ENCODE measurements at places on chromosomes 2 and 18. TPM values are rescaled to one million over a fixed set of nuclear protein-coding genes. Genes with fewer than 3 reads are reported as not detected.

- DNase-seq: no peak
Measured at GRCh38 chr2:70767699-70768589, at the start of gene ADD2. TSS of gene ADD2 (minus strand) at chr2:70768200. CDS start at chr2:70706408, 61,792 bp downstream.

- DNase-seq: no peak
Measured at GRCh38 chr2:161033059-161033660, 127.1 kb upstream of the TANK start.

GRCh38 chr2:17058772-17059402, 393.3 kb upstream of the CYRIA start:
- DNase-seq: no peak

The PASK gene
- total RNA-seq: 1.4 TPM

DNA sequence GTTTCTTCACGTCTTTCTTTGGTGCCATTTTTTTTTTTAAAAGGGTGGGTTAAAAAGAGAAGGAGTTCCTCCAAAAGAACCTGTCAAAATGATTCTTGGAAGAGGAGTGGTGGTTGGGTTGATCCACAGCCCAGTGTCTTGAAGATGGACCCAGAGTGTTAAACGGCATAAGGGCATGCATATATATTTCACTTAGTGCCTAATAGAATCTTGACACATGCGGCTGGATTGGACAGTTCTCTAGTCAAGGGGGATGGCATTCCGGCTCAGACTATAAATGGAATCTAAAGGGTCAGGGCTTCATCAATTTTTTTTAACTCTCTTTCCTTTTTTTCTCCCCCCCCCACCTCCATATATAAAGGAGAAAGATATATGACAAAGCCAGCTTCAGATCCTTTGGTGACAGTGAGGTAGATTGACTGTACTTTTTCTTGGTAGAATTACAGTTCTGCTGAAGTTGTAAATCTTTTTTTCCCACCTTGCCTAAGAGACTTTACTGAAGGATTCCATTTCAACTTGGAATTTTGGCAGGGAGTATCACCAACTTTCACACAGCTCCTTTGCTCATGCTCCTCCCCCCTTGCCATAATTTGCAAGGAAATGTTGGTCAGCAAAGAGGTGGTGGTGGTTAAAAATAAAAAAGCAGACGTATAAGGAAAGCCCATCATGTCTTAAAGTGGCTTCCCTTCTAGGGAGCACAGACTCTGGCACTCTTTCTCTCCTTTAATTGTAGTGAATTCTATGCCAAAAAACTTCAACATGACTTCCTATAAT, at the start of gene MYL1:
Gene MYL1 (minus strand): TSS at position 160 of the 774 bp plus-strand sequence. CDS start 132 bp downstream, at position 28.
- DNase-seq: no peak

DNA sequence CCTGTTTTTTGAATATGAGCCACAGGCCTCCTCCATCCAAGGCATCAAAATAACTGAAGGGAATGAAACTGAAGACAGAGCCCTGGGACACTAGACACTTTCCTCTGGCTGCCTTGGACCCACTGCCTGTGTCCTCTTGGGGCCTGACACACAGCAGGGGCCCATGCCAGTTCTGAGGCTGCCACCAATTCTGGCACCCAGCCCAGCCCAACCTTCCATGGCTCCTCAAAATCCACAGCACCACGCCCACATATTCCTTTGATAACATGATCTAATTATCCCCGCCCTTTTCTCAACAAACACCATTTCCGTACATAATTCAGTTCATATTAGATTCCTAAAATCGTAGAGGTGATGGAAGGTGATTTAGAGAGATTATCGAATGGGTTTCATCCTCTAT, 64.2 kb downstream of the EMX1 start:
- DNase-seq: no peak

- no peak for DNase-seq
Measured at GRCh38 chr2:19881221-19881907, 20.4 kb downstream of the TTC32 start.

GRCh38 chr2:4915357-4915756, 776.8 kb upstream of the SOX11 start:
- DNase-seq: no peak

The BUB1 gene
- total RNA-seq: 0.87 TPM

The VIT gene
- 21.6 TPM for total RNA-seq

DNA sequence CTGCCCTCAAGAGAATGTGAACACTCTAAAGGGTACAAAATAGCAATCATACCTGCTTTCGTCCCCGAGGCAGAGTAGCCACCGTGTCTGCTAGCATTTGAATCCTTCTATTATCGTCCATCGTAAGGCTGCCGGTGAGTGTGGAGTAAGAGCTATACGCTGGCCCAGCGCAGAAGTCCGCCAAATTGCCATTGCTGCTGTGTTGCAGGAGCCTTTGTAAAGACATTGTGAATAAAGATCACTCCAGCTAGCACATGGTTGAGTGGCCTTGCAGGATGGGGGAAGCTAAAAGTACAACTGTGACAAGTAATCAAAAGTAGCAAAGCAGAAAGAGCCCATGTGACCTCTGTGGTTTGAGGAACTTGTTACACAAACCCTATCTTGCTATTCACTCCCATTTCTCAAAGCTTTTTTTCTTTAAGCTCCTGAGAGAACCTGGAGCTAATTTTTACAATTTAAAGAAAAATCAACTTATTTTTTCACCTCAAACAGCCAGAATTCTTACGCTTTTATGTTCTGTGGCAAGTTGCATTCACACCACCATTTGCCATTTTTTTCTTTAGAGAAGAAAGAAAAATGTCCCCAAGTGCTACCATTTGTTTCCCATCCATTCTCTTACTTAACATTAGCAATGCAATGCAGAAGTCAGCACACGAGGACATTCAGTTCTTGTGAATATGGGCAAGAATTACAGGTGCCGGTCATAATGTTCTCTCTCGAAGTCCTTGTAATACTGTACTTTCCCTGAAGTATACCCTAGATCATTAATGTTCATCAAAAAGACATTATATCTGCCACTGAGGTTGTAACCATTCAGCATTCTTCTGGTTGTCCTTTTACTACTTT, at the start of gene CYTIP:
Gene CYTIP (minus strand): TSS at position 295 of the 846 bp plus-strand sequence. CDS start 69 bp downstream, at position 226.
- peak; percentile 56 for DNase-seq

GRCh38 chr18:75307530-75307929, 96.9 kb downstream of the TSHZ1 start:
- no peak for DNase-seq

- DNase-seq: no peak
Measured at GRCh38 chr18:73245345-73245744, 377.6 kb upstream of the NETO1 start.

GRCh38 chr2:154693741-154694340, 4.7 kb upstream of the KCNJ3 start:
- no peak for DNase-seq

The MYO5B gene
- 0.89 TPM for total RNA-seq

GRCh38 chr18:62151068-62151771, 35.6 kb downstream of the PIGN start:
- no peak for DNase-seq

GRCh38 chr2:63755216-63755615, 86.5 kb upstream of the UGP2 start:
- no peak for DNase-seq

DNA sequence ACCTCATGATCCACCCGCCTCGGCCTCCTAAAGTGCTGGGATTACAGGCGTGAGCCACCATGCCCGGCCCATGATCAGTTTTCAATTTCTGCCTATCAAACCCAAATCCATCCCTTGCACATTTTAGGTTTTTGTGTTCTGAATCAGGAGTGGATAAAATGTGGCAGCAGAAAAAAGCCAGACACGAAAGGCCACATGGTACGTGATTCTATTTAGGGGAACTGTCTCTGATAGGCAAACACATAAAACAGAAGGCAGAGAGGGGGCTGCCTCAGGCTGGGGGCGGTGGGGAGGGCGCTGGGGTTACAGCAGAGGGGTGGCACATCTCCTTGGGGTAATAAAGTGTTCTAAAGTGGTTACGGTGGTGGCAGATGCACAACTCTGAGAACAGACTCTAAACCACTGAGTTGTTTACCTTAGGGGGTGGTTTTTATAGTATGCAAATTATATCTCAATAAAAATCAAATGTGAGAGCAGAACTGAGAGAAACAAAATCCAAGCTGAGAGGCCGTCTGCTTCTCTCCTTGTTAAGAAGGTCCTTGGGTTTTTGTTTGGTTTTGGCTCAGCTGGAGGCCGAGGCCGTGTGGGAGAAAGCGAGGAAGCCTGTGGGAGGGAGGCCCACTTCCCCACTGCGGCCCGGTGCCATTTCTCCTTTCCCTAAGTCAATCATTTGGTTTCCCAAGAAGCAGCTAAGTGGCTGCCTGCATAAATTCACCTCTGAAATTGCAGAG, 78.0 kb downstream of the SOWAHC start:
- DNase-seq: no peak

The CYP27C1 gene
- total RNA-seq: 0.05 TPM

DNA sequence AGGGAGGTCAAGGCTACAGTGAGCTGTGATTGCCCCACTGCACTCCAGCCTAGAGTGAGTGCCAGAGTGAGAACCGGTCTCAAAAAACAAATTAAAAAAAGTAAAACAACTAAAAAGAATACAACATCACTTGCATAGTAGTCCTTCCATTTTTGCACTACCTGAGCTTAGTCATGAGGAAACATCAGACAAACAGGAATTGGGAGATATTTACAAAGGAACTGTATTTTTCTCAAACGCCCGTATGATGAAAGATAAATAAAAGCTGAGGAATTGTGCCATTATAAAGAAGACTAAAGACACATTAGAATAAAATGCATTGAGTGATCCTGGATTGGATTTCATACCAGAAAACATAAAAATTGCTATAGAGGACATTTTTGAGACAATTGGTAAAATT, 50.0 kb upstream of the ATP8B1 start:
- no peak for DNase-seq

The NR4A2 gene
- total RNA-seq: 1.6 TPM

DNA sequence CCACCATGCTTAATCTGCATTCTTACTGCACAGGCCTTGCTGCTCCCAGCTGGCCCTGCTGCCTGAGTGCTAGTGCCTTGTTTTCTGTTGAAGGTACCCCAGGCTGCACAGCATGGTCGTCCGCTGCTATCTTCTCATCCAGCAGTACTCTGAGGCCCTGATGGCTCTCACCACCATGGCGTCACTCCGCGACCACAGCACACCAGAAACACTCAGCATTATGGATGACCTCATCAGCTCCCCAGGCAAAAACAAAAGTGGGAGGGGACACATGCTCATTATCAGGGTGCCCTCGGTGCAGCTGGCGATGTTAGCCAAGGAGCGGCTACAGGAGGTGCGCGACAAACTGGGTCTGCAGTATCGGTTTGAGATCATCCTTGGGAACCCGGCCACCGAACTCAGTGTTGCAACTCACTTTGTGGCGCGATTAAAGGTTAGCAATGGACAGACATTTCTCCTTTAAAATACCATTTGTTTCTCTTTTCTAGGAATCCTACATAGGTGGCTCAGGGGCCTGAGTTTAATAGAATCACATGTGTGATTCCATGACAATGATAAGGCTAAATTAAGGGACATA, 110.5 kb downstream of the ESCO1 start:
- no peak for DNase-seq

The SLC14A1 gene
- 24.9 TPM for total RNA-seq

- DNase-seq: no peak
Measured at GRCh38 chr2:140624200-140624599, 1506.6 kb downstream of the LRP1B start.

DNA sequence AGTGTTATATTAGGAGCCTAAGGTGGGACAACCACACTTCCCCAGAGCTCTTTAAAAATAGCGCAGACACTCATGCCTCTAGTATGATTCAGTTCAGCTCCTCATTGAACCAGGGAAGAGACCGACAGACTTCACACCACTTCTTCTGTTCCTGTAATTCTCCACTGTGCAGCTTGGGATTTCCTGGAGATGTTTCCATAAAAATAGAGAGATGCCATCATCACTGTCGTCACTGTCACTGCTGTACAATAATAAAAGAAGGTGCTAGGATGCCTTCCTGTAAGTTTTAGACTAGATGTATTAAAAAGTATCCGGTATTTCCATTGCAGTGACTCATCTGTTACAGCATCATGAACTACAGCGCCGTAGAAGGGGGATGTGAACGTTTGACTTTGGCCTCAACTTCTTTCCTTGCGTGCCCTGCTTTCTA, 110.9 kb downstream of the FAM210A start:
- no peak for DNase-seq

The KCMF1 gene
- 87.5 TPM for total RNA-seq

The NDUFS1 gene
- total RNA-seq: 468 TPM

DNA sequence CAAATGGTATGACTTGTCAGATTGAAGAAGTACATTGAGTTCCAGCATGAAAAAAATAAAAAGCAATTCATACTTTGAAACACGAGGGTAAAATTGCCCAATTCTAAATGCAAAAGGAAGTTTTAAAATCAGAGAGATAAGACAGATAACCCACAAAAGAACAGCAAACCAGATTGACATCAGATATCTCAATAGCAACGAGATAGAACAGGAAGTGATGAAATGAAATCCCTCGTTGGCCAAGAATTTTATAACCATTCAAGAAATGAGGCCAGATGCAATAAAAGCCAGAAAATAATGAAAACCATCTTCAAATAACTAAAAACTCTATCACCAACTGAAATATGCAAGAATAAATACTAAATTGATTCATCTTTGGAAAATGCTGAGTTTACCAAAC, 172.8 kb downstream of the CD226 start:
- no peak for DNase-seq

- no peak for DNase-seq
Measured at GRCh38 chr18:14907420-14907819, 159.4 kb downstream of the ANKRD30B start.

DNA sequence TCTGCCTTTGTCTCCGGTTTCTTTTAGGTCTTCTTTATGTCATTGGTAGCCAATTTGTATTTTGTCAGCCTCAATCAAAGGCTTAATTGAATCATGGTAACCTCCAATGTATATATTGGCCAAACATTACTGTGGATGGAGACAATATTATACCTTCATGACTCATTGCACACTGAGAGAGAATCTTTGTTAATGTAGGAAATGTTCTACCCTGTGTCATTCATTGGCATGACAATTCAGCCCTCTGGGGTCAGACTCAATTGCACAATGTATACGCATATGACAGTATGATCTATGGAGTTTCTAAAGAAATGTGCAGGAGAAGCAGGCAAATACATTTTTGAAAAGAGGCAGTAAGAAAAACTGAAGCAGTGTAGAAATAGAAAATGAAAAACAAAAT, 162.6 kb downstream of the PDE11A start:
- no peak for DNase-seq

DNA sequence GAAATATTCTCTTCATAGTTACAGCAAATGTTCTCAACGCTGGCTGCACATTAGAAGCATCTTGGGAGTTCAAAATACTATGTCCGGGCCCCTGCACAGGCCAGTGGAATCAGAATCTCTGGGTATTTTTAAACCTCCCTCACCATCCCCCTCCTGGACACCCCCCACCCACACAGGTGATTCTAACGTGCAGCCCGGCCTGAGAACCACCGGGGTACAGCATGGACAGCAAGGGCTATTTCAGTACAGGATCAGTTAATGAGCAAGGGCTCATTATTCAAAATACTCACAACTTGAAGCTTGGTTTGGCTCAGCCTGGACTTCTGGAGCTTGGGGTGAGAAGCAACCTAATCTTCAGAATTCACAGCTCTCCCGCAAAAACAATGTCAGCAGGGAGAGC, 31.4 kb downstream of the INO80C start:
- no peak for DNase-seq

GRCh38 chr2:12440731-12441130, 276.0 kb upstream of the TRIB2 start:
- DNase-seq: no peak

- no peak for DNase-seq
Measured at GRCh38 chr18:55323051-55323994, 264.7 kb downstream of the TCF4 start.

The EPB41L5 gene
- 8.2 TPM for total RNA-seq

- DNase-seq: no peak
Measured at GRCh38 chr18:74005320-74006109, 142.1 kb downstream of the FBXO15 start.

All from Right ventricle myocardium inferior (tissue), 1 donor.